Myocyte (in vitro differentiated cells): ENCODE measurements at places on chromosomes 5 and 9. TPM values are rescaled to one million over a fixed set of nuclear protein-coding genes. Genes with fewer than 3 reads are reported as not detected.

DNA sequence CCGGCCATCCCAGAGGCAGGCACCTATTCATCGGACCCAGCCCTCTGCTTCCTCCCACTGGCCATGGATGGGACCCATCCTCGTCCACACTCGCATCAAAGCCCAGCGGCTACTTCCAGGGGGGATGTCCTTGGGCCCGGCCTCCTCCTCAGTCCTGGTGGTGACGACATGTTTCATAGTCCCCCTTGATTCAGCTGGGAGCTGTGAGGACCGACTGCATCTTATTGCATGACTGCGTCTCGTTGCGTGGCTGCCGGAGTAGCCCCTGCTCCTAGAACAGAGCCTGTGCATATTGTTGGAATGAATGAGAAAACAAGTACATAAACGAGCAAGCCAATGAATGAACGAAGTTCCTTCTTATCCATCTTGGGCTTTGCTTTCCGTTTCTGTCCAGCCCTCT, 12.8 kb downstream of the NCS1 start:
- DNase-seq = no peak

- DNase-seq = peak; percentile 63
Measured at GRCh38 chr5:80141681-80142080, 106.5 kb downstream of the THBS4 start.

DNA sequence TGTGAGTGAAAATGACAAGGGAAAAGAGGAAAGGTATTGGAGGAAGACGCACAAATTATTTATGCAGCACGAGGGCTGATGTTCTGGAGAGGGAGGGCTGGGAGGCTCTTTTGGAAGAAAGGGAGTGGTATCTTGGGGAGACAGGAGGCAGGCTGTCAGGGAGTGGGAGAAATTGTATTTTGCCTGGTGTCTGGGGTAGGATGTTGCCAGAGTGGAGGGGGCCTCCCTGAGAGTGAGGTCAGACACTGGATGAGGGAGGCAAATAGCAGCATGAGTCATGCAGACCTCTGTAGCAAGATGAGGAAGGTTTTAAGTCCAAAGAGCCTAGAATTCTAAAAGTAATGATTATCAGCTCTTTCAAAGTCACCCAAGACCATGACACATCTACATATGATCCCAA, 158.0 kb downstream of the DMRT2 start:
- DNase-seq = peak; percentile 5

- no peak for DNase-seq
Measured at GRCh38 chr9:136688274-136689107, 1.2 kb upstream of the AGPAT2 start.

GRCh38 chr9:112892981-112893380, 2.3 kb upstream of the SLC46A2 start:
- no peak for DNase-seq

GRCh38 chr5:32160228-32160627, 13.9 kb downstream of the GOLPH3 start:
- no peak for DNase-seq

DNA sequence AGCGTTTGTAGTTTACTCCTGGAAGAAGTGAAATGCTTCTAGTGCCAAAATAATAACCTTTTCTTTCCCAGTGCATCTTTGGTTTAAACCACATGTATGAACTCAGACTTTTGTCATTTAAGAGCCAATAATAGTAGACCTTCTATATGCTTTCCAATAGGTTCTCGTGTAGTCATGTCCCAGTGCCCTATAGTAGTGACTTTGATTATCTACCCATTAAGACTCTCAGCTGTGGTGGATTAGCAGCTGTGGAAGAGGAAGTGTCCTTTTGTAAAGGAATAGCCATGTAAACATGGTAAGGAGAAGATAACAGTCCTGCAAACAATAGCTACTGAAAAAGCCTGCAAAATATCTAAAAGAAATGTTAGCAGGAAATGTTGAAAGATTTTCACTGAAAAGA, 765.3 kb downstream of the MTRR start:
- no peak for DNase-seq

DNA sequence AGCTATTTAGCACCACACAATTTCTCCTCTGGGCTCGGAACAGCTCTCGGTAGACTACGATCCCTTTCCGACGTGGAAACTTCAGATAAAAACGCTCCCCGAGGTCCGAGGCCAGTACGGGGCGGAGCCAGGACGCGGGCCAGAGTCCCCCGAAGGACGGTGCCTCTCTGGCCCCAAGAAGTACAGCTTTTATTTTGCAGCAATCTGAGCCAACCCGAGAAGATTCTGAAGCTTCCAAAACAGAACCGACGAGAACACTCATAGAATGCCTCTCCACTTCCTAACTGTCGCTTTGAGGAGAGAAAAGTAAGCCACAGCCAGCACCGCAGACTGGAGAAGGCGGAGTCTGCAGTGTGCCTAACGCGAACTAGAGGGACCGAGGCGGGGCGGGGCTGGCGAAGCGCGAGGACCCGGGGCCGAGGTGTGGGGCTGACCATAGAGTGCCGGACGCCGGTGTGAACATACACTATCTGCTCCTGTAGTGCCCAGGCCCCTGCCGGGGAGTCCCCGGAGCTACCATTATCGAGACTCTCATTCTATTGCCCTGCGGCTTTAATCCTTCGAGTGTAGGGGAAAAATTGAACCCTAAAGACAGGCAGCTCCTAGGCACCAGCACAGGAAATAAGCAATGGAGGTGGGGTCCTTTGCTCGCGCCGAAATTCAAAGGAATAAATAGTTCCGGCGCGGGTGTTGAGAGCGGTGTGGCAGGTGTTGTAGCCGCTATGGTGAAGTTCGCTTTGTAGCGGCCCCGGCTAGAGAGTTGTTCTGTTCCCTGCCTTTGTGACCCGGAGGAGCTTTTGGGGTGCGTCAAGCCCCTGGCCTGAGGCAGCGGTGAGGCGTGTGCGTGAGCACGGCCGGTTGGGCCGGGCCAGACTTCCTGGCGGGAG, at the start of gene SMC2:
Gene SMC2, plus strand, starts transcription at position 663 of the 887 bp plus-strand sequence. CDS start 1,076 bp downstream, outside the sequence.
- peak; percentile 95 for DNase-seq

The AK1 gene
- 611 and 777 TPM in 2 replicates for total RNA-seq

The GM2A gene
- 17.0 and 17.5 TPM in 2 replicates for total RNA-seq

The ROR2 gene
- 0.05 TPM in 1 of 2 replicates, not detected in the other for total RNA-seq

DNA sequence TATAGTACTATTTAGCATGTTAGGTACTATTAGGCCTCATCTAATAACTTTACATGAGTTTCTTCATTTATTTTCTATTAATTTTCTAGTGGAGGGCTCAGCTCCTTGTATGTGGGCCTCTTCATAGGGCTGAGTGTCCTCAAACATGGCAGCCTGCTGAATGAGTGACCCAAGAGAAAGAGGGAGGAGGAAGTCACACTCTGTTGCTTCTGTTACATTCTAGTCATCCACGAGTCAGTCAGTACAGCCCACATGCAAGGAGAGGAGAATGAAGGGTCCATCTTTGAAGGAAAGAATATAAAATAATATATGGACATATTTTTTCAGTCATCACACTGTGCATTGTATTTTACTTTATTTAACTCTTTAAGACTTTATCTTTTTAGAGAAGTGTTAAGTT, 66.6 kb upstream of the NR3C1 start:
- DNase-seq = no peak

The DAB2IP gene
- total RNA-seq = 4.5 and 6.6 TPM in 2 replicates

- DNase-seq = no peak
Measured at GRCh38 chr5:148956477-148957385, 106.1 kb downstream of the SH3TC2 start.
